ENCODE measurements at places on chromosomes 3 and 15. TPM values are rescaled to one million over a fixed set of nuclear protein-coding genes. Genes with fewer than 3 reads are reported as not detected.

The ROBO2 gene
- total RNA-seq: under 0.01 TPM

The FAM107A gene
- not detected for total RNA-seq

The GP9 gene
- not detected for total RNA-seq

The ADAMTS9 gene
- 4.2 TPM for total RNA-seq

The CAMK2N2 gene
- total RNA-seq: not detected

The PIGZ gene
- 1.5 TPM for total RNA-seq

The MST1R gene
- 0.96 TPM for total RNA-seq

The CHAC1 gene
- 3.9 TPM for total RNA-seq
